ENCODE measurements at places on chromosomes 11 and 22.

GRCh38 chr11:15913261-15913660 lies 443.1 kb downstream of the SOX6 start:
- no peak for DNase-seq

DNA sequence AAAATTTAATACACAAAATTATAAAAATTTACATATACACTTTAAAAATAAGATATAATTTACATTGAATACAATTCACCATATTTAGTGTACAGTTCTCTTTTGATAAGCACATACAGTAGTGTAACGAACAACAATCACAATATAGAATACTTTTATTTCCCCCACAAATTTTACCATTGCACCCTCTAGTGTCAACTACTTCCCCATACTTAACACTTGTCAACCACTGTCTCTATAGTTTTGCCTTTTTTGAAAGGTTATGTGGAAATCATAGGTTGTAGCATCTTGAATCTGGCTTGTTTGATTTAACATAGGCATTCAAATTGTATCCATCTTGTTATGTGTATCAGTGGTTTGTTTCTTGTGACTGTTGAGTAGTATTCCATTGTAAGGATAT lies 21.3 kb upstream of the PANX1 start:
- no peak for DNase-seq

DNA sequence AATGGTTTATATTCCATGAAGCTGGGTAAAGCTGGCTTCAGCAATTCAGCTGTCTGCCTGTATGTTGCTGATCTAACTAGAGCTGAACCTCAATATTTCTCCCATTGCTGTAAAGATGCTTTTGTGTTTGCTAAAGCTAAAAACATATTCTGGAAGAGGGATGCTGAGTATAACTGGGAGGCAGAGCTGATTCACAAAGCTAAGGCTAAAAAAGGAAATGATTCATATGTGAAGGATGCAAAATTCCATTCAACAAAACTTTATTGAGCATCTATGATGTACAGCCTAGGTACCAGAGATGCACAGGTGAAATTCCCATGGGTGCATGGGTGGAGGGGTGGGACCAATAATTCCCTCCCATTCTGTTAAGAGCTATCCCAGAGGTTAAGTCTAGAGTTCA lies 193.9 kb downstream of the KIF18A start:
- no peak for DNase-seq

GRCh38 chr11:9459667-9460321 lies 1.0 kb upstream of the ZNF143 start:
- DNase-seq = no peak

- no peak for DNase-seq
Observed at GRCh38 chr11:33362051-33362910, 105.1 kb downstream of the HIPK3 start.

- no peak for DNase-seq
Observed at GRCh38 chr11:116833816-116834534, 3.4 kb downstream of the APOA1 start.

DNA sequence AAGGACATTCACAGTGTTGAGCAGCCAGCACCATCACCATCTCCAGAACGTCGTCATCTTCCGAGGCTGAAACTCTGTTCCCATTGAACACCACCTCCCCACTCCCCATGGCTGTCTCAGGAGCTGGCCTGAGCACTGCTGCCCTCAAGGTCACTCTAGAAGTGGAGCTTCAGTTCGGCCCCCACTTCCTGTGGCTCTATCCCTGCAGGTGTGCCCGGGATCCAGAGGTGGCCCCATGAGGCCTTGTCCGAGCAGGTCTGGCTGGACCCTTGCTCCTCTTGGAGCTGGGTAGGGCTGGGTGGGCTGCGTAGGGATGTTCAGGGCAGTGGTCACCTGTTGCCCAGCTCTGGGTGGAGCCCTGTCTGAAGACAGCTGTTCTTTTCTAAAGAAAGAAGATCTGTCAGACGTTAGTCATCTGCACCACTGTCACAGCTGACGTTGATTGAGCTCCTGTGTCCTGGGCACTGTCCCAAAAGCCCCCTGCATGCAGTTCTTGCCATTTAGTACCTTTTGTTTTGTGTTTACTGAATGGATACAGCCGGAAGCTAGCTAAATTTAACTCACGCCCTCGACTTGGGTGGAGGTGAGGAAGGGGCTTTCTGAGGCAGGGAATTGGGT lies 75.5 kb upstream of the CLDN5 start:
- DNase-seq = no peak

DNA sequence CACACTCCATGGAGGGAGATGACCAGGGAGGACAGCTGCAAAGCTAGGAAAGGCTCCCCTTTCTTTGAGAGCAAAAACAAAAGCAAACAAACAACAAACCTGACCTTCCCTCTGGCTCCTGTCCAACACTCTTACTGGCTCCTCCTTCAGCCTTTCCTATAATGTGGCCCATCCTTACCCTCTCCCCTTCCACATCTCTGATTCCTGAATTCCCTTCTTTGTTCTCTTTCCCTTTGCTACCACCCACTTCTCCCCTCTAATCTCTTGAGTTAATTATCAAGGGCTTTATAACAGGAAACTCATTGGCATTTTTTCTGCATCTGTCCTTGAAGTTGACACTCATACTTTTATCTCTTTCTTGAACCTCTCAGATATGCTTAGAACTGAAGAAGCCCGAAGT lies 56.3 kb downstream of the ZNF280B start:
- DNase-seq = no peak

DNA sequence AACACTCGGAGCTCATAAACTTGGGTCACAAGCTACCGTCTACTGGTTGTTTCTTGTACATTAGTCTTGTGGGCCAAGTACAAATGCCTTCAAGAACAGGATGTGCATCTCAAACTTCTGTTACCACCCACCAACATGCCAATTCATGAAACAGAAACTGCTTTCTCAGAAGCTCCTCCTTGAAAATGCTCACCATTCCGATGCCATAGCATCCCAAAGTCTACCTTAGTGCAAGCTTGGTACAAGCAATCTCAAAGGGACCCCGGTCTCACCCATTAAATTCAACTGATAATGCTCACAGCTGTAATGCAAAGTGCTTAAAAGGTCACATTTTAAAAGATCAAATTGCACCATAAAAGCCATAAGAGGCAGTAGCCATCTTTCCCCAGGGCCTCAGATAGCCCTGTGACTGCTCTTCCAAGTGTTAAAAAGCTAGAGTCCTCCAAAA lies 31.8 kb upstream of the CCDC34 start:
- no peak for DNase-seq

- DNase-seq = no peak
Observed at GRCh38 chr11:111665777-111666176, 63.5 kb downstream of the SIK2 start.

GRCh38 chr22:17694752-17695151 lies 56.2 kb downstream of the BCL2L13 start:
- no peak for DNase-seq

DNA sequence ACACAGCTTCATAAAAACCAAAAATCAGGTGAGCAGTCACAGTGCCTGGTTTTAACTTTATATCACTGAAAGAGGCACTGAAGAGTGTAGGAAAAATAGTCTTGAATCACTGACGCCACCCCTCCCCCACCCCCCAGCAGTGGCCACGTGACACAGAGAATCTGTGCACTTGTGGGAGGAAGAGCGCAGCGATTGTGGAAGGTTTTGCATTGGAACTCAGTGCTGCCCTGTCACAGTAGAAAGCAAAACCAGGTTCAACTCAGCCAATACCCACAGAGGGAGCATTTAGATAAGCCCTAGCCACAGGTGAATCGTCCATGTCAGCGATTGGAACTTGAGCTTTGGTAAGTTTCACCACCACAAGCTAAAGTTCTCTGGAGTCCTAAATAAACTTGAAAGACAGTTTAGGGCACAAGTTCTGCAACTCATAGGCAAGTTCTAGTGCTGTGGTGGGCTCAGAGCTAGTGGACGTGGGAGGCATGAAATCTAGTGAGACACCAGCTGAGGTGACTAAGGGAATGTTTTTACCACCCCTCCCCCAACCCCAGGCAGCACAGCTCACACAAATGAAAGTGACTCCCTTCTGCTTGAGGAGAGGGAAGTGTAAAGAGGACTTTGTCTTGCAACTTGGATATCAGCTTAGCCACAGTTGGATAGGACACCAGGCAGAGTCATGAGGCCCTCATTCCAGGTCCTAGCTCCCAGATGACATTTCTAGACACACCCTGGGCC lies 13.3 kb downstream of the OR52B2 start:
- DNase-seq = no peak

DNA sequence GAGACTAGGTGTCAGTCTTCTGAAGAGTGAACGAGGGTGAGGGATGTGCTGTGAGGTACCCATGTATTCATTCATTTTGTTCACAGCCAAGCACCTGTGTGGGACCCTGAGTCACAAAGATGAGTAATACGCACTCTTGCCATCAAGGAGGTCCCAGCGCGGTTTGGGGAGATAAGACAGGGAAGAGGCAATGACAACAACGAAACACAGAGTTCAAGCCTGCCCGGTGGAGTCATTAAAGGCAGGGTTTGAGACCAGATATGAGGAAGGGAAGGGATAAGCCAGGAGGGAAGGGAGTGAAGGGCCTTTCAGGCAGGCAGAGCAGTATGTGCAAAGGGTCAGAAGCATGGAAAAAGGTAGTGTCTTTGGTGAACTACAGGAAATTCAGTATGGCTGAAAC lies 4.6 kb downstream of the DCHS1 start:
- no peak for DNase-seq

DNA sequence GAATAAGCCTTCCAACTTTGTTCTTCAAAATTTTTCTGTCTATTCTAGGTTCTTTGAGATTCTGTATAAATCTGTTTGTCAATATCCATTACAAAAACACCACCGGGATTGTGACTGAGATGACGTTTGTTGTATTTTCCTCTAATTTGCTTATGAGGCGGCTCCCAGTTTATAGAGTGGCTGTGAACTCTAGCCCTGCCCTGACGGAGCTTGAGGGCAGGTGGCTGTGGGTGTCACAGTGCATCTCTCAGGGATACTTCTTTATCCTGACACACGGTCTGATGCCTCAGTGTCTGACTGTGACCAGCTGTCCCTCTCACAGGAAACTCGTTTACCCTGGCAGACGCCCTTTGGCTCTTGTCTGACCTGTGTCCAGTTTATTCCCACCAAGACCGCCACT lies 53.7 kb upstream of the ATXN10 start:
- DNase-seq = no peak

DNA sequence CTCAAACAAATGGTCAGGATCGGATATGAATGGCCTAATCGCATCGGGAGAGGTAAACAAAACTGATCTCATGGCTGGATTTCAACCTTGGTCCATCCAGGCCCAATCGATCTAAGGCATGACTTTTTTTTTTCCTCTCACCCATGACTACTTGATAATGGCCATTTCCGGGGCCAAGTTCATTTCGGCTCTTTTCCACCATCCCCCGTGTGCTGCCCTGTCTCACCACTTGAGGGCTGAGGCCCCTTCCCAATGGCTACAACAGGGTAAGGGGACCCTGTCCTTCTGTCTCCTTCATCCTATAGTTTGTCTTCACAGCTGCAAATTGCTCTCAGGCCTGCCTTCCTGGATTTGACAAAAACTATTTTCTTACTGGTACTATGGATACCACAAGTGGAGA lies 26.7 kb downstream of the GRAP2 start:
- DNase-seq = no peak

DNA sequence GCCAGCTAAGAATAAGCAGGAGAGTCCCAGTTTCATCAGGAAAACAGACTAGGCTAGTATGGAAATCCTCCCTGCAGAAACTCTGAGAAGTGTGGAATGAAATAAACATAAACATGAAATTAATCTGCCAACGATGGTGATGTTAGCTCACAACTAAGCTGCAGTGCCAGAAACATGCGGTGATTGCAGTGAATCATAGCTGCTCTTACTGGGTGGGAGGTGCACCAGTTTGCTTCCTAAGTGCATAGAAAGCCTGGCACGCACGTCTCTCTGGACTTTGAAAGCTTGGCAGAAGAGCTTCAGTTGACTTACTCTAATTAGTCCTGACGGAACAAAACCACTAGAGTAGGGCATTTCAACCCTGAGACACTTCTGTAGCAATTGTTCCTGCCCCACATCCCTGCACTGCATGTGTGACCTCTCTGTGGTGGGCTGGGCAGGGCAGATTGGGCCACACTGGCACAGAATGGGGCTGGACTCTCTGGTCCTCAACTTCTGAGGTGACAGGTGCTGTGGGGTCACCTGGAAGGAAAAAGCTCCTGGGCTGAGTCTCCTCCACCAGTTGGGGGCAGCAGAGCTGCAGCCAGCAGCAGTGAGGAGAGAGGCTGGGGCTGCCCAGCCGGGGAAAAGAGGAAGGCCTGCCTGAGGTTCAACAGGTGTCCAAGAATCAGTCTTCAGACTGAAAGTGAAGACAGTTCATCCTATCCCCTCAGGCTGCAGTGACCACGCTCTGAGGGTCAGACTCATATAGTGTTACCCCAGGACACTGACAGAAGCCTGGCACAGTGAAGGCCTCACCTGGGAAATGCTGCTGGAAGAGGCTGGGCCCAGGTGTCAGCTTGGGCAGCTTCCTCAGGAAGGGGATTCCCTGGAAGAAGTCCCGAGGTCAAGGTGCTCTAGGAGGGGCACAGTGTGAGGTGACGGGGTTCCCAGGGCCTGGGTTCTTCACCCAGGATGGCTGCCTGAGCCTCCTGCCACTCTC lies 40.5 kb downstream of the GGTLC2 start:
- no peak for DNase-seq
